Upper lobe of left lung (tissue), 6 donors: ENCODE measurements at places on chromosomes 5 and 9.

GRCh38 chr9:117491491-117491890 is 76.6 kb upstream of the ASTN2 start:
- DNase-seq = no peak

- no peak for DNase-seq
Observed at GRCh38 chr9:128845186-128845931, 15.8 kb upstream of the SPOUT1 start.

DNA sequence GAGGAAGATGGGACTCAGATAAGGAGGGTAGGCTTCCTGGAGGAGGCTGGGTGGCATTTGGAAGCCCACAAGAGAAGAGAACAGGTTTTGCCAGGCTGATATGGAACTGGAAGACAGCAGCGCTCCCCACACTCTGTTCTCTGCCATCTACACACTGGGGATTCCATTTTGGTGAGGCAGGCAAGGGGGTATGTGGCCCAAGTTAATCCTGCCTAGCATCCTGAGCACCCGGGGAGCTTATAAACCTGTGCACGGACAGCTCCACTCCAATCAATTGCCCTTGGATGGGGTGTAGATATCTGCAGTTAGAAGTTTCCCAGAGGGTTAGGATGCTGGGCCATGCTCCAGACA is 158.8 kb downstream of the MACROH2A1 start:
- DNase-seq = no peak

- no peak for DNase-seq
Observed at GRCh38 chr5:134106991-134107701, 7.3 kb upstream of the TCF7 start.

DNA sequence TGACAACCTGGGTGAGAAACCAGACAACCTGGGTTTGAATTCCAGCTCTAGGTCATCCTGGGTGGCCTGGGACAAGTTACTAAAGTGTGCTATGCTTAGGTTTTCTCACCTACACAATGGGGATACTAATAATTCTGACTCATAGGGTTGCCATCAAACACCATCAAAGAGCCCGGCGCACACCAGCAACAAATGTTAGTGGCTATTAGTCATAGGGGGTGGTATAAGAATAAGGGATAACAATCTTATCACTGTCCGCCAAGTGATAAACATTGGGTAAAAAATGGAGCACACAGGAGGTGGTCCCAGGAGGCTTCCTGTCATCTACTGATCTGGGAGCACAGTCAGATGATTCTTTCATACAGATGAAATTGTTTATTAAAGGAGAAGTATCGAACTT is 61.4 kb upstream of the AFAP1L1 start:
- DNase-seq = no peak

DNA sequence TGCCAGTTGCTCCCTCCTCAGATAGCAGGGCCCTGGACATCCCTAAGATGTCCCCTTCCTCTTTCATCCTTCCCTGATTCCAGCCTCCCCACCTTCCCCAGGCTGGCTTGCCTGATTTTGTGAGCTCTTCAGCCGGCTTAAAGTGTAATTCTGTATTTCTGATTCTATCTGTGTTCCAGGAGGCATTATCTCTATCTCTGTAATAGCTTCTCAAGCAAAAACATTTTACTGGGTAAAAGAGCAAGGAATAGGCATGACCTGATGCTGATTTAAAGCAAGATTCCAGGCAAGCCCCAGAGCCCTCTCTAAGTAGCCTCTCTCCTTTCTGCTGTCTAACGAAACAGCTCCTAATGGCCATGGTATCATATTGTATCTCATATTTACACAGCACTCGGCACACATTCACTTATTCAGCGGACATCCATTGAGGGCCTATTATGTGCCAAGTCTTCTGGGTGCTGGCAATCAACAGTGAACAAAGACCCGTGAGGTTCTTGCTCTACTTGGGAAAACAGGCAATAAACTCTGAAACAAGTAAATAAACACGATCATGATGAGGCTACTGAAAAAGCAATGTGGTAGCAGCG is 100.9 kb upstream of the MSX2 start:
- DNase-seq = no peak

DNA sequence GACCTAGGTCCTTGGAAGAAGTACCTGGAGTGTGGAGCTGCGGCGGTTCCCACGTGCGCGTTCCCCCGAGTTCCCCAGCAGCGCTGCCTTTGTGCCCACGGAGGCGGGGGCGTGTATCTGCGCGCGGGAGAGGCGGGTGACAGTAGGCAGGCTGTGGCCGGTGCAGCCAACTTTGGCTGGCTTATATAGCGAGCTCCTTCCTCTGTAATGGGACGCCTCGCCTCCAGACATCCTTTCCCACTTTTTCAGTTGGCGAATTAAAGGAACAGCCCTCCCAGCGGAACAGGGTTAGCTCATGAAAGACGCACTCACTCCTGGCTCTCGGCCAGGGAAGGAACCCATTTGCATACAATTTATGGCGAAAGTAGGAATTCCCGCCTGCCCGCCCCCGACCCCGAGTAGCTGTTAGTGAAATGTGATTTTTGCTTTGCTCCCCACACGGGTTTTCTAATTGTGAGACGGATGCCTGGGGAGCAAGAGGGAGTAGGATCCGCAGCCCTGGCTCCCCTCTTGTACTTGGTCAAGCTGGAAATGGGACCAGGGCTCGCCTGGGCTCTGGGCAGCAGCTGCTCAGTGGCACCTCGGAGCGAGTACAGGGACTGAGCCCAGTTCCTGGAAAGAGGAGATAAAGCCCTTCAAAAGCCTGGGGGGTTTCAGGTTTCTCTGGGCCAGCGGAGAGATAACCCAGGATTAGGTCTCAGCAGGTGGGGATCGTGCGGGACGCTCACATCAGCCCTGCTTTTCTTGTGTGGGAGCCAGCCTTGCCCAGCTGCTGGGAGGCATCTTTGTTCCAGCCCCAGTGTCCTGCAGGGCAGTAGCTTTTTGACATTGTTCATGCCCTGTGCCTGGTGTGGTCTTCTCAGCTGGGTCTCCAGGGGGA is at the start of gene TNC:
Gene TNC (minus strand): TSS at position 159 of the 880 bp plus-strand sequence. CDS start 27,139 bp downstream, outside the sequence.
- DNase-seq = peak; percentile 75

- DNase-seq = no peak
Observed at GRCh38 chr9:38363589-38363925, 28.9 kb upstream of the ALDH1B1 start.

GRCh38 chr5:168989731-168990505 is 311.0 kb downstream of the SLIT3 start:
- no peak for DNase-seq

- no peak for DNase-seq
Observed at GRCh38 chr9:20740929-20741582, 57.0 kb downstream of the FOCAD start.

- DNase-seq = no peak
Observed at GRCh38 chr5:73306741-73307275, 133.8 kb downstream of the TMEM174 start.

GRCh38 chr5:34923694-34924461 is 5.5 kb upstream of the DNAJC21 start:
- DNase-seq = no peak

DNA sequence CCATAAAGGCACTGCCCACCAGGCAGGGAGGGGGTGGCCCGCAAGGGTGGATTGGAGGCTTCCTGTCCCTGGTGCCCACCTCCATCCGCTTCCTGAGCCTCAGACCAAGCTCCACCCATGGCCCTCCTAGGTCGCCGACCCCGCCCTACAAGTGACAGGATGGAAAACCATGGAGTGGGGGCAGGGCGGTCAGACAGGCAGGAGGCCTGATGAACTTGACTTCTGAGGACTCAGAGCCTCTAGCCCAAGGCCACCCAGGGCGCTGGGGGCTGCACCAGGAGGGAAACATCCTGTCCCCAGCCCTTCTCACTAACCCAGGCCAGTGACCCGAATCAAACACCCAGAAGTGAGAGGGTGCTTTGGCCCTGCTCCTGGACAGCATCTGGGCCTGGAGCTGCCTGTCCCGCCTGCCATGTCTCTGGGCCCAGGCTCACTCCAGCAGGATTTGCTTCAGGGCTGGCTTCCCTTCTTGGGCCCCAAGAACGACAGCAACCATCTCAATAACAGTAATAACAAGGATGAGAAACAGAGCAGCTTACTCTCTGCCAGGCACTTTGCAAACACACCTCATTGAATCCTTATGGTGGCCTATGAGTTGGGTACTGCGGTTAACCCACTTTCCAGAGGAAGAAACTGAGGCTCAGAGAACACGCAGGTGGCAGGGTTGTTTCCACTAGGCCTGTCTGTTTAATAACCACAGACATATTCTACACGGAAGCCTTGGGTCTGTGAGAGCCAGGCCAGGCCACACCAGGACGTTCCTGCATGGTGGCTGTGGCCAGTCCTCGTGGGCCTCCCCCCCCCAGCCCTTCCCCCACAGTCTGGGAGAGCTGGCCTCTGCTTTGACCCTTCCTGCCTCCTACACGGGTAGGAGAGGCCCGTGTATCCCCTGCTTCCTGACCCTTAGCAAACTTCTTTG is 4.4 kb upstream of the ST6GALNAC6 start:
- DNase-seq = peak; percentile 91

- DNase-seq = no peak
Observed at GRCh38 chr9:132733260-132733815, 63.1 kb downstream of the GTF3C4 start.

- no peak for DNase-seq
Observed at GRCh38 chr9:74172874-74173273, 324.3 kb upstream of the RORB start.

DNA sequence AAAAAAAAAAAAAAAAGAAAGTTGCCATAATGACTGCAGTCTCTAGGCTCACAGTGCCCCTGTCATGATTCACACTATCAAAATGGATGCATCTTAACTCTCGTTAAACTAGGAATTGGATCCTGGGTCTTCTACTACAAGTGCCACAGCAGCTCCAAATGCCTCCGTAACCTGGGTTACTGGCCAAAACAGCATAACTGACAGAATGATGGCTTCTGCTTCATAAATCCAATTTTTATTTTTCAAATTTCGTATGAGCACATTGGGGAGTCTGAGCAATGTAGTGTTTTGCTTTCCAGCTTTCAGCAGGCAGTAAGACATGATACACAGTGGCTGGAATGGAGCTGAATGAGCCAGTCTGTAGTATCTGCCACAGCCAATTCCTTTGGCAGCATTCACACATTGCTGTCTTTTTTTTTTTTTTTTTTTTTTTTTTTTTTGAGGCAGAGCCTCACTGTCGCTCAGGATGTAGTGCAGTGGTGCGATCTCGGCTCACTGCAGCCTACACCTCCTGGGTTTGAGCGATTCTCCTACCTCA is 36.0 kb upstream of the NPM1 start:
- no peak for DNase-seq

DNA sequence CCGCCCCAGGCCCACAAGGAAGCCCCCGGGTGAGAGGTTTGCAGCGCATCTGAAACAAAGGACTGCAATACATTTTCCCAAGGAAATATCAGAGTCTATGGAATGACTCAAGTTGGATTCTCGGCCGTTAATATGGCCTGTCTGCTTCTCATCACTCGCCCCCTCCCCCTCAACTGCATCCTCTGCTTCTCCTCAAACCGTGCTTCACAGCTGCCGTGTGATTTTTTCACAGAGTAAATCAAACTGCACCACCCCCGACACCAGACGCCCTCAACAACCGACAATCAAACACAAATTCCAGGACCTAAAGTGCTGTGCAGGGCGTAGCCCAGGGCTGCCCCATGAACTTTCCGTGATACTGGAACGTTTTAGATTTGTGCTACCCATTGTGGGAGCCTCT is 176.9 kb downstream of the ROR2 start:
- DNase-seq = no peak

DNA sequence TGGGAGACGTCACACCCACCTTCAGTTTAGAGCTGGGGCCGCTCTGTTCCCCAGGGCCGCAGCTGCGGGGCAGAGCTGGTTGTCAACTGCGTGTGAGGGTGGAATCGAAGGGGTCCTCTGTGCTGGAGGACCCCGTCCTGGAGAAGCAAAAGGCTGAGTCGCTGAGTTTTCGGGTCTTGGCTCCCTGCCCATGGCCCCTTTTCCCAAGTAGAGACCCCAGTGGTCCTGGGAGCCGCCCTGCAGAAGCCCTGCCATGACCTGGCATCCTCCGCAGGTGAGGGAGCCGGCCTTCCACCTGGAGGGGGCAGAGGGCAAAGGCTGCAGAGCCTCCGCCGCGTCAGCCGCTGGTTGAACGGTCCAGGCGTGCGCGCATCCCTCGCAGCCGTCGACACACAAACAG is 90.4 kb upstream of the COL5A1 start:
- DNase-seq = no peak

DNA sequence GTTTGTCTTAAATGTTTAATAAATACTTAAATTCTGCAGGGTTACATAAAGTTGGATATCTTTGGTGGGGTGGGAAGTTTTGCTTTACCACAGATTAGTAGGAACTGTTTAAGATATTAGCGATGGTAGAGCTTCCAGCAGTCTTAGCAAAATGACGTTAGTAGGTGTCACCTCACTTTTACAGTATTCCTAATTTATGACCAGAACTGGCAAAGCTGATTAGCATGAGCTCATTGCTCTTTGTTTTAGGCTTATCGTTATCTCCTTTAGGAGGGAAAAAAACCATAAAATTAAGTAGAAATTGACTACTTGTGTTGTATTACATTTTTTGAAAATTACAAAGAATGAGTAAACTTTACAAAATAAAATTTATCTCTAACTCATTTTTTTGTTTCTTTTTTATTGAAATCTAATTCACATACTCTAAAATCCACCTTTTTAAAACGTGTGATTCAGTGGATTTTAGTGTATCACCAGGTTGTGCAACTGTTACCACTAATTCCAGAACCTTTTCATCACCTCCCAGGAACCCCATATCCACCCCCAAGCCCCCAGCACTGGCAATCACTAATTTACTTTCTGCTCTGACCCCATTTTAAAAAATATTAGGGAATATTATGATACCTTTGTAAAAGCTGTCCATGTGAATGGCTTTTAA is 129.5 kb downstream of the TRIO start:
- no peak for DNase-seq

DNA sequence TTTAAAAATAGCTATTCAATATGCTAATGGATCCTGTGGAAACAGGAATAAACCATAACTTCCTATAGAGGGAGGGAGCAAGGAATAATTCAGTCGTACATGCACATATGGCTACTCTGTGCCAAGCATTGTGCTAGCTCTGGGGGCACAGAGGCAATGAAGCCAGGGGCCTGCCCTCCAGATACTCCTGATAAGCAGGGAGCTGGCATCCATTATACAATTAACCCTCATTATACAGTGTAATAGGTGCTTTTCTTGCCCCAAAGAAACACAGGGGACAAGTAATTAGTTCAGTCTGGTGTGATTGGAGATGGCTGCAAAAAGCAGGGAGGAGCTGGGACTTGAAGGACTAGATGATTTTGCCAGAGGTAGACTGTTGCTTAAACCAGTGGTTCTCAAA is 200.4 kb downstream of the SREK1 start:
- DNase-seq = no peak

GRCh38 chr5:132445640-132445923 is 45.0 kb downstream of the IRF1 start:
- DNase-seq = no peak

DNA sequence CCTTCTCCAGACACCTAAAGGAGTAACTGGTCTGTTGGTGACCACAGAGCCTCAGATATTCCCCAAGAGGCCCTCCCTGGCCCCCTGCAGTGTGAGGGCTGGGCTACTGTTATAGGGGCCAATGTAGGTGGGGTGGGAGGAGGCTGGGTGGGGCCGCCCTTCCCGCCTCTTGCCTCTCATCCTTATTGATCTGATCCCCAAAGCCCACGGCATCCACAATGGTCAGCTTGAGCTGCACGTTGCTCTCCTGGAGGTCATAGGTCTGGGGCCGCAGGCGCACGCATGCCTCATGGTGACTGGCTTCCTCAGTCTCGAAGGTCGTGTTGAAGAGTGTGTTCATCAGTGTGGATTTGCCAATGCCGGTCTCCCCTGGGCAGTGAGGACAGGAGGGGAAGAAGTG is 13.0 kb downstream of the SEPTIN8 start:
- peak; percentile 54 for DNase-seq
